Caco-2 (cell line): ENCODE measurements at places on chromosomes 3 and 15. TPM values are rescaled to one million over a fixed set of nuclear protein-coding genes. Genes with fewer than 3 reads are reported as not detected.

- DNase-seq = no peak
- no peak overlapping the region for H3K27ac ChIP-seq
- H3K36me3 ChIP-seq = no peaks in the 10 kb centered on the region
Observed at GRCh38 chr15:48046813-48047438, 73.9 kb upstream of the SLC24A5 start.

ANKUB1 gene
- total RNA-seq = not detected in 2 replicates

- no peak overlapping the region for H3K27ac ChIP-seq
- H3K4me3 ChIP-seq = no peak overlapping the region
- peak; percentile 54 for DNase-seq
- no peaks in the 10 kb centered on the region for H3K36me3 ChIP-seq
- H3K27me3 ChIP-seq = no peaks in the 10 kb centered on the region
Observed at GRCh38 chr15:70362886-70363285, 265.2 kb upstream of the TLE3 start.

MYO5C gene
- total RNA-seq = 29.2 and 33.5 TPM in 2 replicates

GRCh38 chr3:41307065-41307464, 107.8 kb downstream of the CTNNB1 start:
- H3K4me3 ChIP-seq = no peak overlapping the region
- H3K27me3 ChIP-seq = no peaks in the 10 kb centered on the region
- no peaks in the 10 kb centered on the region for H3K36me3 ChIP-seq

KCNMB2 gene
- not detected in 2 replicates for total RNA-seq

EPHB3 gene
- total RNA-seq = 5.6 and 6.9 TPM in 2 replicates

NR2F2 gene
- total RNA-seq = 134 and 140 TPM in 2 replicates
